ENCODE measurements at places on chromosomes 6 and 20. TPM values are rescaled to one million over a fixed set of nuclear protein-coding genes. Genes with fewer than 3 reads are reported as not detected.

GRCh38 chr20:35490736-35491181 lies 35.4 kb downstream of the CEP250 start:
- no peak for DNase-seq

GRCh38 chr6:37319856-37320480 lies 33.8 kb upstream of the RNF8 start:
- no peak for DNase-seq

DNA sequence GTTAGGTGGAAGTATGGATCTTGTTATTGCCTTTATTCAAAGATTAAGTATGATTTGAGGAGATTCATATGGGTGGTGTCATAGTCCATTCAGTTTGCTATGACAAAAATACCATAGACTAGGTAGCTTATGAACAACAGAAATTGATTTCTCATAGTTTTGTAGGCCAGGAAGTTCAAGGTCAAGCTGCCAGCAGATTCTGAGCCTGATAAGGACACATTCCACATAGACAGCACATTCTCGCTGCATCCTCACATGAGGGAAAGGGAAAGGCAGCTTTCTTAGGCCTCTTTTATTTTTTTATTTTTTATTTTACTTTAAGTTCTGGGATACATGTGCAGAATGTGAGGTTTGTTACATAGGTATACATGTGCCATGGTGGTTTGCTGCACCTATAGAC lies 27.7 kb downstream of the ME1 start:
- no peak for DNase-seq

- DNase-seq: no peak
Measured at GRCh38 chr6:132153221-132153898, 202.2 kb upstream of the CCN2 start.

GRCh38 chr6:140303218-140303949 lies 928.9 kb upstream of the CITED2 start:
- DNase-seq: no peak

OTOR gene
- not detected for total RNA-seq

All from breast epithelium (tissue), 4 donors.